ENCODE measurements at places on chromosomes 2 and 18. TPM values are rescaled to one million over a fixed set of nuclear protein-coding genes. Genes with fewer than 3 reads are reported as not detected.

- DNase-seq, result peak; percentile 69
These were observed 101.6 kb downstream of the SPTBN1 start for GRCh38 chr2:54557601-54558187.

GRCh38 chr18:8140841-8141501 lies 468.3 kb upstream of the RAB12 start:
- peak; percentile 72 for DNase-seq

DNA sequence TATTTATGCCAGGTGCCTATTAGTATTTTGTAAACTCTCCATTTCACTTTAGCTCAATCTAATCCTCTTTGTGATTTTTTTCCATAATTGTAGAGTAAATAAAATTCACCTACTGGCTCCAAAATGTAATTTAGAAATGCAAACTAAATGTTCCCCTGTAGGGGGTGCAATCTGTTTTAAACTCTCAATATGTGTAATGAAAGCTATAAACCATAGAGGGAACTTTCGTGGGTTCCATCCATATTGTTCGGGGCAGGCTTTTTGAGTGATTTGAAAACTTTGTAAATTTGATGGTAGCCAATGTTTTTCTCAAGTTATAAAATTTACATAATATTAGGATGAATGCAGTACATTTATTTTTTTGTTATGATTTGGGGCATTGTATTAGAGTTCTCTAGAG lies 49.4 kb downstream of the TSPYL6 start:
- DNase-seq, result peak; percentile 55

DNA sequence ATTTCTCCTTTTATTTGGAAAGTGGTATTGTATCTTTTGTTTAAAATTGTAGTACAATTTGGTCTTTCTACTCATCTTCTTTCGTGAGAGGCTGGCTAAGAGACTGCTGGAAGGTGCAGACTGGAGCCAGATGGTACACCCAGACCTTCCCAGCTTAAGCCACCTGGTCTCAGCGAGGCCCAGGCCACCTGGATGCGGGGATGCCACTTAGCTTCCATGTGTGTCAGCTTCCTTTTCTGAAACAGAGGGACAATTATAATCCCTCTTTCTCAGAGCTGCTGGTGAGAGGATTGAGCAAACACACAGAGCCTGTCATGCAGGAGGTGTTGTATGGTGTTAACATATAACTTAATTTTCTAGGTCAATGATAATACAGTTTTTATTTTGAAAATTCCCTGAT lies 17.4 kb downstream of the FARP2 start:
- DNase-seq, result no peak

DNA sequence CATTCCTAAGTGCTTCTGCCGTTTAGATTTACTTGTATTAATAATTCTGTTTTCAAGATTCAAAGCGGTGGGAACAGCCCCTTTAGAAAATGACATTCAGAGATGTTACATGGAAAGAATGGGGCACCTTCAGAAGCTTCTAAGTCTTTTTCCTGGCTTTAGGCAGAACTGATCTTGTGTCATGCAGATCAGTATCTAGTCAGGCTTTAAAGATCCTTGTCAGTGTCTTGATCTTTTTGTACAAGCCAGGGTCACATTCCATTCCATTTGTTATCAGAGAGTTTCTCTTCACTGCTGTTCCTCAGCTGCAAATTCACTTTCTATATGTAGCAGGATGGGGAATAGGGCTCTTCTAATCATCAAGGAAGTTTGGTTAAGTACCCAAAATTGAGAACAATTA lies 275.3 kb downstream of the DCC start:
- no peak for DNase-seq

DNA sequence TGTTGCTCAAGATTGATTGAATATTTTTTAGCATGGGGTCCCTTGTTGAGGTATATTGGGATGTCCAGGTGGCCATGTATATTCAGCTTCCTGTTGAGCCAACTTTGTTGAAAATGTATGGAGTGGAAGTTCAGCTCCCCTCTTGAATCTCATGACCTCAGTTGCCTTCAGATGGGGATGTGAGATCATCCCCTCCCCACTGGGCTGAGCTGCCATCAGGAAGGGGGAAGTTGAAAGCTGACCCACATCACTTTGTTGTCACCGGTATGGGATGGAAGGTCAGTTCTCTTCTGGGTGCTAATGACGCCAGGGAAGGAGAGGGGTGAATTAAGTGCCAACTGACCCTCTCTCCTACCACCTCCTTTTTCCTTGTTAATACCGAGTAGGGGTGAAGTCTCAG lies 33.9 kb downstream of the ACOXL start:
- DNase-seq, result no peak

GRCh38 chr2:71277536-71278103 lies 50.7 kb upstream of the PAIP2B start:
- DNase-seq, result peak; percentile 24

- peak; percentile 68 for DNase-seq
These were observed 84.2 kb upstream of the LAPTM4A start for GRCh38 chr2:20135631-20136050.

- no peak for DNase-seq
These were observed 35.1 kb upstream of the CYRIA start for GRCh38 chr2:16700551-16701259.

DNA sequence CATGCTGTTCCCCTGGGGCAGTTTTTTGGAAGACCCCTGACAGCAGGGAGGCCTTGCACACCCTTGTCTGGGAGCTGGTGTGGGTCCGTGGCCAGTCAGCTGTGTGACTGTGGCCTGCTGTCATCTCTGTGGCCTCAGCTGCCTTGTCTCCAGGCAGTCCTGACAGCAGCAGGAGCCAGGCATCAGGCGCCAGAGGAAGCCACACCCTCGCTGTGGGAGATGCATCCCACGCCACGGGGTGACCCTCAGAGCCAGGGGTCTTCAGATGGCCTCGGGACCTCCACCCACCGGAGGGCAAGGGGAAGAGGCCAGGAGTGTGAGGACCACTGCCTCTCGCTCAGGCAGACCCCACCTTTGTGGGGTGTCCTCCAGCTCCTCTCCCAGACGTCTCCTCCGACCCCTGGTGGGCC lies 5.0 kb downstream of the BOK start:
- no peak for DNase-seq

GRCh38 chr2:25491966-25492532 lies 150.3 kb upstream of the DNMT3A start:
- DNase-seq, result peak; percentile 45

ZSWIM2 gene
- not detected for total RNA-seq

ALPG gene
- not detected for total RNA-seq

GYPC gene
- total RNA-seq, result not detected

TMEM178A gene
- total RNA-seq, result 0.66 TPM

SERPINB3 gene
- total RNA-seq, result 0.28 TPM

NEMP2 gene
- total RNA-seq, result 46.0 TPM

NFATC1 gene
- total RNA-seq, result 2.0 TPM

SIX3 gene
- total RNA-seq, result not detected
